PC-9 (cell line): ENCODE measurements at places on chromosomes 11 and 22. TPM values are rescaled to one million over a fixed set of nuclear protein-coding genes. Genes with fewer than 3 reads are reported as not detected.

- no peak overlapping the region for H3K4me3 ChIP-seq
- peaks cover 60% of the 10 kb centered on the region for H3K27me3 ChIP-seq
- H3K4me1 ChIP-seq: no peaks in the 10 kb centered on the region
- no peak overlapping the region for H3K27ac ChIP-seq
Observed at GRCh38 chr11:17650127-17650911, 69.1 kb upstream of the MYOD1 start.

- H3K36me3 ChIP-seq: no peaks in the 10 kb centered on the region
- H3K27me3 ChIP-seq: no peaks in the 10 kb centered on the region
- H3K4me3 ChIP-seq: no peak overlapping the region
- peaks cover 11% of the 10 kb centered on the region for H3K4me1 ChIP-seq
Observed at GRCh38 chr22:30861131-30861530, 107.4 kb downstream of the MORC2 start.

GRCh38 chr22:29433856-29434255, 4.5 kb upstream of the RFPL1 start:
- no peak overlapping the region for H3K27ac ChIP-seq
- no peaks in the 10 kb centered on the region for H3K4me1 ChIP-seq
- H3K27me3 ChIP-seq: no peaks in the 10 kb centered on the region
- H3K4me3 ChIP-seq: no peak overlapping the region
- no peaks in the 10 kb centered on the region for H3K36me3 ChIP-seq

- H3K4me3 ChIP-seq: no peak overlapping the region
- no peak overlapping the region for H3K27ac ChIP-seq
- H3K4me1 ChIP-seq: peaks cover 15% of the 10 kb centered on the region; the same call in 1 of the 2 replicates
- no peaks in the 10 kb centered on the region for H3K27me3 ChIP-seq
- no peaks in the 10 kb centered on the region for H3K36me3 ChIP-seq
Observed at GRCh38 chr22:50671641-50672040, 982 bp upstream of the SHANK3 start.

CARD16 gene
- total RNA-seq: 0.63 and 2.5 TPM in 2 replicates

DNA sequence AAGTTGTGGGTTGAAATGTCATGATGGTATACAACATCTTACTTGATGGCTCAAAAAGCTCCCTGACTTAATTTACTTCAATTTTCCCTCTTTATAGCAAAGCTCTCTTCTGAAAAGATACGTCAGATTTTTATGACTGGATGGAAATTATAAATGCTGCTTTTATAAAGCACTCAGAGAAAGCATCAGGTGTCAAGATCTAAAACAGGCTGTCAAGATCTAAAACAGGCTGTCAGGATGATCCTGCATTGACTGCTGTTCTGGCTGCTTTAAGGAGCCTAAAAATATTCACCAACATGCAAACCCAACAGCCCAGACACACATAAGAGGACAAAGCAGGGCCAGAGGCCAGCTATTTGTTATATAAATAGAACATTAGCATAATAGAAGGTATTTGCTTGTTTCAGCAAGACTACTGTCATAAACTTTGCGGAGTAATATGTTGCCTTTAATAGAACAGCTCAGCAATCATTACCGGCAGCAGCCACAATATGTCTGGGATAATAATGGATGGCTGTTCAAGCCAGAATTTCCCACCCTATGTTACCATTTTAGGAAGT, 77.3 kb upstream of the ANO5 start:
- H3K4me3 ChIP-seq: no peak overlapping the region
- no peaks in the 10 kb centered on the region for H3K27me3 ChIP-seq
- no peaks in the 10 kb centered on the region for H3K36me3 ChIP-seq
- no peak for DNase-seq
- H3K4me1 ChIP-seq: no peaks in the 10 kb centered on the region
- no peak overlapping the region for H3K27ac ChIP-seq

PIWIL4 gene
- total RNA-seq: 0.26 and 0.33 TPM in 2 replicates

GRCh38 chr11:2202071-2202899, 30.7 kb upstream of the TH start:
- no peaks in the 10 kb centered on the region for H3K36me3 ChIP-seq
- H3K4me3 ChIP-seq: no peak overlapping the region
- H3K27ac ChIP-seq: peak overlapping the region; percentile 32; the same call in 1 of the 2 replicates

APOA1 gene
- total RNA-seq: not detected in 2 replicates

NRGN gene
- total RNA-seq: 6.8 and 10.2 TPM in 2 replicates

DGAT2 gene
- 6.5 and 7.1 TPM in 2 replicates for total RNA-seq

TRAF6 gene
- 8.0 and 9.2 TPM in 2 replicates for total RNA-seq

TTC28 gene
- 6.7 and 8.5 TPM in 2 replicates for total RNA-seq

DNA sequence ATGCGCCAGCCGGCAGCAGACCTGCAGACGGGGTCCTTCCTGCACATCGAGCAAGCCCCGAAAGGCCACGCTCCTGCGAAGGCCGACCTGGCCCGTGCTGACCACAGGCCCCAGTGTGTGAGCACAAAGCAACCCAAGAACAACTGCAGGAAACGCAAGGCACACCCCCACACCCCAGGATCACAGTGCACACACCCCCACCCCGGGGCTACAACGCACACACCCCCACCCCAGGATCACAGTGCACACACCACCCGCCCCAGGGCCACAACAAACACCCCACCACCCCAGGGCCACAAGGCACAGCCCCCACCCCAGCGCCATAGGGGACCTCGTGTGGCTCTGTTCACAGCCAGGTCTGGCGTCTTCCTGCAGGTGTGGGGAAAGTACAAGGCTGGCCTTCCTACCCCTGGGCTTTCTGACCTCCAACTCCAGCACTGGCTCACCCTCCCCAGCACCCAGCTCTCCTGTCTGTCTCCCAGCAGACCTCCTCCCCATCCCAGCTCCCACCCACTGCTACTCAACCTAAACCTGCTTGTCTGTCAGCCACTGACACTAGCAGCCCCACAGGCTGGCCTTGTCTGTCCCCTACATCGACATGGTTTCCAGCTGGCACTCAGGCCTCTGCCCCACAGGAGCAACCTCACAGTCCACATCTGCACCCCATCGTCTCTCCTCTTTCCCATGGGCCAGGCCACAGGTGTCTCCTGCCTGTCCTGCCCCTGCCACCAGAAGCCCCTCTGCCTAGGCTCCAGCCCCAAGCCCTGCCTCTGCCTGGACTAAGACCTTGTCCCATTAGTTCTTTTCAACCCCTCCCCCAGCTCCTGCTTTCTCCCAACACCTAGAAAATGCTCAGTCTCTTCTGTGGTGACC, 20.5 kb upstream of the EFCAB6 start:
- no peak for DNase-seq
- H3K4me1 ChIP-seq: no peaks in the 10 kb centered on the region
- no peak overlapping the region for H3K27ac ChIP-seq
- H3K36me3 ChIP-seq: no peaks in the 10 kb centered on the region
- 0 out of 2 replicates have a peak, but pooled peaks cover 8% of the 10 kb centered on the region for H3K27me3 ChIP-seq

FAM83F gene
- total RNA-seq: 8.1 and 9.1 TPM in 2 replicates

DNA sequence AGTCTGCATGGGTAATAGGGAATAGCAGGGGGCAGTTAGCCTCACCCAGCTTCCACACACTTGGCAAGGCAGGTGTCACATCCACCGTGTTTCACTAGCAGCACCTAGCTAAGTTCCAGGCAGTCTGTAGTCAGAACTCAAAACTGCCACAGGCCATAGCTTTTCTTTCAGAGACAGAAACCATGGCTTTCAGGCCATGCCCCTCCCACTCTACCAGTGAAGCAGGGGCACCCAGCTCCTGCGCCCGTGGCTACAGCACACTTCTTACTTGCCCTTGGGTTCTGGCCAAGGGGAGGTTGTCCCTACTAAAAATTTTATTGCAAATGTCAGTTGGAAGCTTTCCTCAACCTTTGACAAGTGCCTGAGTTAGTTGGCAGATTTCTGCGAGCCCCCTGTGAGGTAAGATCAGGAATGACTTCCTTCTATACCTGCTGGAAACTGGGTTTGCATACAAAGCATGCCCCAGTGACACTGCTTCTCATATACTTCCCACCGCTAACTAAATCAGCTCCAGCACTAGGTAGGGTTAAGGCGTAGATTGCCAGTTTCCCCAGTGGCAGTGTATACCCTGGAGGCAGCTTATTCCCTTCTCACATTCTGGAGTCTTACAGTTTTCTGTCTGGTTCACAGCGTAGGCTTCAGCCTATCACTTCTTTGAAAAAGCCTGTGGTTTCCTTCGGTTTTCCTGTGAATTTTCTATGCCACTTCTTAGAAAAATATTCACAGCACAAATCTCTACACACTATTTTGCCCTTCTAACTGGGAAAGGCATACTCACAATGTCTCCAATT, 139.0 kb upstream of the LUZP2 start:
- no peaks in the 10 kb centered on the region for H3K4me1 ChIP-seq
- DNase-seq: no peak
- H3K27ac ChIP-seq: no peak overlapping the region
- H3K36me3 ChIP-seq: no peaks in the 10 kb centered on the region
- H3K27me3 ChIP-seq: no peaks in the 10 kb centered on the region
- no peak overlapping the region for H3K4me3 ChIP-seq

DNA sequence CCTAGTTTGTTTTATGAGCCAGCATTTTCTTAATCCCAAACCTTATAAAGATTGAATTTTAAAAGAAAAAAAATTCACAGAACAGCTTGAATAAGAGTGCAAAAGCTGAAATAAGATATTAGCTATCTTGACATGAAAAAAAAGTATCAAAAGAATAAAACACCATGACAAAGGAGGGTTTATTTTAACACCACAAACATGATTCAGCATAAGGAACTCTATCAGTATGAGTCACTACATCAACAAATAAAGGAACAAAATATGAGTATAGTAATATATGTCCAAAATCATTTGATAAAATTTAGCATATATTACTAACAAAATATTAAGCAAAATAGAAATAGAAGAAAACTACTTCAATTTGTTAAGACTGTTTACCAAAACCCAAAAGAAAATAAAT, 9.6 kb upstream of the LMO1 start:
- no peaks in the 10 kb centered on the region for H3K27me3 ChIP-seq
- no peak for DNase-seq
- H3K4me3 ChIP-seq: no peak overlapping the region
- no peaks in the 10 kb centered on the region for H3K36me3 ChIP-seq
- peak overlapping the region; percentile 42 for H3K27ac ChIP-seq

RFPL2 gene
- total RNA-seq: not detected in 2 replicates

DNA sequence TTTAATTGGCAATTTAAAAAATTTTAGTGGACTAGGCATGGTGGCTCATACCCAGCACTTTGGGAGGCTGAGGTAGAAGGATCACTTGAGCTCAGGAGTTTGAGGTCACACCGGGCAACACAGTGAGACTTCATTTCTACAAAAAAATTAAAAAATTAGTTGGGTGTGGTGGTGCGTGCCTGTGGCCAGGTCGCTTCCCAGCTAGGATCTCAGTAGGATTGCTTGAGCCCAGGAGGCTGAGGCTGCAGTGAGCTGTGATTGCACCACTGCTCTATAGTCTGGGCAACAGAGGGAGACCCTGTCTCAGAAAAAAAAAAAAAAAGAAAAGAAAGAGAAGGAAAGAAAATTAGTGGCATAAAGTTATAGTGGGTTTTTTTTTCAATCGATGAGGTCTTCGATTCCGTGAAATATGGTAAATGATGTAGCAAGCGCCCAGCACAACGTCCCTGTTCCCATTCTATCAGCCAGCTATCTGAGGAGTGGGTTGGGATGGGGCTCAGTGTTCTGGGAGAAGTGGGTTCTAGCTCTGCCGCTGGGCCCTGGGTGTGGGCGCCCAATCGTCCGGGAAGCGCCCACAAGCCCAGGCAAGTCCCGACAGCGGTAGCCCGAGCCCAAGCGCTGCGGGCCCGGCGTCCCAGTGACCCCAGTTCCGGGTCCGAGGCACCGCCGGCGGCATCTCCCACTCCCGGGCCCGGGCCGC, 1.4 kb downstream of the FOSL1 start:
- H3K36me3 ChIP-seq: peaks cover 27% of the 10 kb centered on the region
- H3K27me3 ChIP-seq: no peaks in the 10 kb centered on the region
- H3K27ac ChIP-seq: peak overlapping the region; percentile 95
- H3K4me3 ChIP-seq: peak overlapping the region; percentile 96
- H3K4me1 ChIP-seq: peaks cover 65% of the 10 kb centered on the region

DNA sequence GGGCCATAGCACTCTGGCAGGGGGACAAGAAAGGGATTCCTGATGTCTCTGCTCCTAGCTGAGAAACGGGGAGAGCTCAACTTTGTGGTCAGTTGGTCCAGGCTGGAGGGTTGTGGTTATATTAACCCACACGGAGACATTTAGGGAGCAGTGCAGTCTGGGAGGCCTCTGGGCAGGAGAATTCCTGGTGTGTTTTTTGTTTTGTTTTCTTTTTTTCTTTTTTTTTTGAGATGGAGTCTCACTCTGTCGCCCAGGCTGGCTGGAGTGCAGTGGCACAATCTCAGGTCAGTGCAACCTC, 88.0 kb upstream of the SHISAL1 start:
- no peaks in the 10 kb centered on the region for H3K36me3 ChIP-seq
- no peak overlapping the region for H3K27ac ChIP-seq
- DNase-seq: no peak
- H3K4me1 ChIP-seq: no peaks in the 10 kb centered on the region

GRCh38 chr11:96875712-96876111, 485.9 kb downstream of the JRKL start:
- H3K27me3 ChIP-seq: no peaks in the 10 kb centered on the region
- H3K27ac ChIP-seq: no peak overlapping the region
- no peaks in the 10 kb centered on the region for H3K4me1 ChIP-seq
- DNase-seq: no peak
- no peaks in the 10 kb centered on the region for H3K36me3 ChIP-seq

DNA sequence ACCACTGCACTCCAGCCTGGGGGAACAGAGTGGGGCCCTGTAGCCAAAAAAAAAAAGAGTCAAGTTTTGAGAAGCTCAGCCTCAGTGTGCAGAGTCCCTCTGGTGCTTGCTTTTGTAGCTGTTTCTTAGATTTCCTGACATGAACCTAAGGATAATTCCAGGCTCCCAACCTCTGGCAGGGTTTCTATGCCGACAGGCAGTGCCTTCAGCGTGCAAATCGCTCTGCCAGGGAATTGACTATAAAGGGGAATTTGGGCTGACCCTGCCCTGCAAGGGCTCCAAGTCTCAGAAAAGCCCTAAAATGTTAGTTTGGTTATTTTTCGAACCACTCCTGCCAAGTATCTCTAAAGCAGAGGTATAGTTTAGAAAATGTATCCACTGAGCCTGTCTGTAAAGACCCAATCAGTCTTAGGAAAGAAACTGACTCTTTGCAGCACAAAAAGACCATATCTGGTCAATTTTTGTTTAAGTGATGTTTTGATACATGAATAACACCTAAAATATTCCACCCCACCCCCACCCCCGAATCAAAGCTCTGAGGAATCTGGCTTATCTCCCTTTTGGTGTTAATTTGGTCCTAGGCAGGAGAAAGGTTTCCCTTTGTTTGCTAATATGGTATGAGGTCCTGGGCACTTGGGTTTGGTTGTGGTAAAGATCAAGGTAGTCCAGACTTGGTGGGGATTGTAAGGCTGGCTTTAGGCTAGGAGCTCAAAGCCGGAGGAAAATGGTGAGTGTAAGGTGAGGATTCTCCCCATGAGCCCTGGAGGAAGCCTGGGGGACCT, 49.7 kb downstream of the ANO1 start:
- no peaks in the 10 kb centered on the region for H3K27me3 ChIP-seq
- H3K4me1 ChIP-seq: peaks cover 22% of the 10 kb centered on the region
- no peak for DNase-seq
- peaks cover 63% of the 10 kb centered on the region for H3K36me3 ChIP-seq

ANO9 gene
- 18.1 and 27.6 TPM in 2 replicates for total RNA-seq

DNA sequence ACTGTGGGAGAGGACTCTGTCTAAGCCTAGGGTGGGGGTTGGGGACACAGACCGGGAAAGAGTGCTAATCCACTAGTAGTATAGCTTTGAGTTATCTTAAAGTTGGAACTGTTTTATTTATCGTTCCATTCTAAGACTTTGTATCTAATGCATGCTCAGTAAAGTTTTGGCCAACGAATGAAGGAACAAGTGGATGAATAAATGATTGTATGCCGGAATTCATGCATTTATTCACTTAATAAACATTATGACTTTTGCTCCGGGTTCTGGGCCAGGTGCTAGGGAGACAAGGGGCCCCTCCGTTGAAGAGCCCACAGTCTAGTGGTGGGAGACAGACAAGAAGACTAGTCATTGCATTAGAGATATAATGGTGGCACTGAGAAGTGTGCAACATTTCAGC, 645 bp downstream of the RNF121 start:
- no peaks in the 10 kb centered on the region for H3K27me3 ChIP-seq
- H3K27ac ChIP-seq: no peak overlapping the region
- peak overlapping the region; percentile 89 for H3K4me3 ChIP-seq
- H3K4me1 ChIP-seq: peaks cover 18% of the 10 kb centered on the region
- no peaks in the 10 kb centered on the region for H3K36me3 ChIP-seq
